Stimulated activated CD8-positive, alpha-beta memory T cell treated with anti-CD3 and anti-CD28 coated beads, Interleukin-2, amount 100 ng/mL, for 48 hours (primary cell): ENCODE measurements at places on chromosomes 16 and 17.

DNA sequence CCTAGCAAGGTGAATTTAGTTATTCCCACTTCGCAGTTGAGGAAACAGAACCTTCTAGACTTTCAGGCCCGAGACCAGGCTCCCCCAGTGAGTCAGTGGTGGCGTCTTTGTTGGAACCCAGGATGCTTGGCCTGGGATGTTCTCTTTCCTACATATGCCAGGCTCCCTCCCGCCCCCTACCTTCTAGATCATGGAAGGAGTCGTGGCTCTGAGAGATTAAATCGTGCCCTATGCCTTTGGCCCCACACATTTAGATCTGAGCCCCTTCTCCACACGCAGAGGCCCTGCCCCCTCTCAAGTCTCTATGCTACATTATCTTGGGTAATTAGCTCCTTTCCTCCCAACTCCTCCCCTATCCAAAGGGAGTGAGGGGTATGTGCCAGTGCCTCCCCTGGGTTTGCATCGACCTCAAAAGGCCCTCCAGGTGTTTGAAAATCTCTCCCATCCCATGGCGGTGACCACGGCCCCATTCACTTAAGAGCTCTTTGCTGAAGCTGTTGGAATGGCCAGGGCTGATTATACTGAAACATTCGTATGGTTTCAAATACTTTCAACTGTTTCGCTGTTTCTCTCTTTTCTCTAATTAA lies 3.0 kb downstream of the NGFR start:
- DNase-seq: no peak

DNA sequence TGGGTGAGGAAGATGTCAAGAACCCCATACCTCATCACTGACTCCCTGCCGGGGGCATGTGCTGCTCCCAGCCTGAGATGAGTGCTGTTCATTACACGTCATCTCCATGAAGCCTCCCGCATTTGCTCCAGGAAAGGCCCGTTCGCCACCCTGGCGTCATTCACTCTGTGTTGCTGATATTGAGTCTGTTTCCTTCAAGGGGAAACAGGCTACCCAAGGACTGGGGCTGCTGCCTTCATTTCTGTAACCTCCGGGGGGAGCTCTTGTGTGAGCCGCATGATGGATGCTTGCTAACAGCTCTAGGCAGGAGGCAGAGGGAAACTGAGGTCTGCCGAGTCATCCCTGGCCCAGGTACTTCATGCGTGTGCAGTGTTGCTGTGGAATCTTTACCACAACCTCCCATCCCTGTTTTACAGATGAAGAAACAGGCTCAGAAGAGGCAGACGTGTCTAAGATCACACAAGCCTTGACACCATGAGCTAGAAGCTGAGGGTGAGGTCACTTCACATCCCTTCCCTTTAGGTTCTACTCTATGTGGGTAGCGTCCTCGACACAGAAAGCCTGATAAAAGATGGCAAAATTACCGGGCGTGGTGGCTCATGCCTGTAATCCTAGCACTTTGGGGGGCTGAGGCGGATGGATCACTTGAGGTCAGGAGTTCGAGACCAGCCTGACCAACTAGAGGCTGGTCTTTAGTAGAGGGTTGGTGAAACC lies 3.5 kb upstream of the ARMC5 start:
- DNase-seq: peak; percentile 19

DNA sequence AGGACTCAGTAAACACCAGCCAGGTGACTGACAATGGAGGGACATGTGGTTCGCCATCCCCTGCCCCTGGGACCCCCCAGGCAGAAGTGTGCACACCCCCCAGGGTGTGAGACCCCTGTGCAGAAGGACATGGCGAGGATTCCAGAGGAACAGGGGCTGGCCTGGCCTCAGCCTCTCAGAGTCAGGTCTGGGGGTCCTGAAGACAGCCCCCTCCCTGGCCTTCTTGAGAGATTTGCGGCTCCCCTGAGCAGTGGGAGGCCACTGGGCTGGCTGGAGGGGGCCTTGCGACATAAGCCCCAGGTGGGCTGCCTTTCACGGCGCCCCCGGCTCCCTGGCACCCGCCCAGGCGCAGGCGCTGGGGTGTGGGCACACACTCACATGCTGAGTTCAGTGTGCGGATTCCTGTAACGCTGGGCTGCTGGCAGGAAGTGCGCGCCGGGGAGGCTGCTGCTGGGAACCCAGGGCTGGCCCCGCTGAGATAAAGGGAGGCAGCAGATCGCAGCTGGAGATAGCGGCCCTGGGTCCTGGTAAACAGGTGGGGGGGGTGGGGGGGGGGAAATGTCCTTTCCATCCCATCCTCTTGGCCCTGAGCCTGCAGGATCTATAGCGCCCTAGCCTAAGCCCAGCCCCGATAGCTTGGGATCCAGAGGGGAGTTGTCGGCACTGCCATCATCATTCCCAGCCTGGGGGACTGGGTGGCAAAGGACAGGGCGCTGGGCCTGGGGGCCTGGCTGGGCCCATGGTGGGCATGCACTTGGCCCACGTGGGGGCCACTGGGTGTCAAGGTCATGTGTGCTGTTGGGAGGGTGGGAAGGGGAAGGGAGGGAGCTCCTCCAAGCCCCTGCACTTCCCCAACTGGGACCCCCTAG lies 27.1 kb downstream of the TMEM235 start:
- peak; percentile 51 for DNase-seq

GRCh38 chr16:74465281-74465680 lies 44.0 kb upstream of the CLEC18B start:
- DNase-seq: no peak
